ENCODE measurements at places on chromosomes 2 and 18.
A peak's percentile ranks its signal among the peaks of the same experiment; 100 is the strongest.

DNA sequence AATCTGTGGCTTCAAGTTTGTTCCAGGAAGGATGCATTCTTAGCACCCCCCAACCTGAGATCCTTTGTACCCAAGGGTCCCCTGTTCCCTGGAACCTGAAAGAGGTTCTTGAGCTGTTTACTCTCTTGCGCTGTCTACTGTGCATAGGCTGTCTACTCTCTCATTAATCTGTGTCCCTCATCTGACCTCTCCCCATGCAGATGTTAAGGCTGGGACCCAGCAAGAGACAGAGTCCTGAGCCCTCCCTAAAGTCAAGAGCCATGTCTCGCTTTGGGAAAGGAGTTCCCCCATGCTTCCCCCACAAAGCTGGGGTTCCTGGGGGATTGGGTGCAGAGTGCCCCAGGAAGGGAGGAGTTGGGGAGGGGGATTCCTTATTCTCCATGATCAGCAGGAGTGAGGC, 312.9 kb downstream of the CYP26B1 start:
- no peak for DNase-seq

GRCh38 chr18:74935434-74935833, 273.5 kb downstream of the PTGR3 start:
- DNase-seq = no peak

GRCh38 chr2:94987074-94988020, 38.2 kb upstream of the MAL start:
- DNase-seq = no peak

GRCh38 chr2:205596581-205596980, 85.7 kb upstream of the NRP2 start:
- no peak for DNase-seq

- DNase-seq = no peak
Measured at GRCh38 chr18:10518595-10519255, 7.1 kb upstream of the NAPG start.

DNA sequence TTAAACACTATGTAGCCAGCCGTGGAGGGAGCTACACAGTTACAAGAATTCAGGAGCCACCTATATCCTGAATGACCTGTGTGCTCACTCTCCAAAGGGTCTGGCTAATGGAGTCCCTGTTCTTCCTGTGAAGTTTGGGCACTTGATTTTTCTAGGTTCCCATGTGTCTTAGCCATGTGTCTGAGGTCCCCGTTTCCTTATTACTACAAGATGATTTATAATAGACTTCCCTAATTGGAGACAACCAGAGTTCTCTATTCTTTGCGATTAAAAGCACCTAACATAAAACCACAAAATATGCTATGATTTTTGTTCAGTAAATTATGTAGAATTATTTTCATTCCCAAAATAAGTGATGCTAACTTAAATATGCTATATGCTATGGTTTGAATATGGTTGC, 83.4 kb downstream of the PDK1 start:
- no peak for DNase-seq

- no peak for DNase-seq
Measured at GRCh38 chr18:78770823-78771139, 208.8 kb upstream of the SALL3 start.

GRCh38 chr18:66676699-66677098, 72.8 kb upstream of the CDH19 start:
- DNase-seq = no peak

DNA sequence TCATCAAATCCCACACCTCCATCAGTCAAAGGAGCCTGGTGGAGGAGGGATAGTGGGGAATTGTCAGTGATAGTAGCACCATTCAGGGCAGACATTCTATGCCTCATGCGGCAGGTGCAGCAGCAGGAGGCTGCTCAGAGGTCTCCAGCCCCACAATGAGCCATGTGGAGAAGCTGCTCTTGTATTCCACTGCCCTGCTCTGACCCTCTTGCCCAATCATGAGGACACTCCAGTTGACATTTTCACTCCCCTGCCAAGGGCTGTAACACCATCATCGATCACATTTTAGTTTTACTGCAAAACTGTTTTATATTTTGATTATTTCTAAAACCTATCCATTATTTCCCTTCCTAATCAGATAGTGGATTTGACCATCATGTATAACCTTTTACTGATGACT, 487.6 kb upstream of the KLHL29 start:
- no peak for DNase-seq

- peak; percentile 54 for DNase-seq
Measured at GRCh38 chr18:48345596-48345995, 63.6 kb downstream of the ZBTB7C start.

GRCh38 chr2:207296265-207296948, 130.7 kb upstream of the KLF7 start:
- DNase-seq = no peak

- no peak for DNase-seq
Measured at GRCh38 chr2:101041413-101041812, 39.3 kb downstream of the RPL31 start.

GRCh38 chr2:6694555-6694954, 171.2 kb downstream of the CMPK2 start:
- DNase-seq = no peak

- no peak for DNase-seq
Measured at GRCh38 chr2:12284037-12284436, 432.7 kb upstream of the TRIB2 start.

DNA sequence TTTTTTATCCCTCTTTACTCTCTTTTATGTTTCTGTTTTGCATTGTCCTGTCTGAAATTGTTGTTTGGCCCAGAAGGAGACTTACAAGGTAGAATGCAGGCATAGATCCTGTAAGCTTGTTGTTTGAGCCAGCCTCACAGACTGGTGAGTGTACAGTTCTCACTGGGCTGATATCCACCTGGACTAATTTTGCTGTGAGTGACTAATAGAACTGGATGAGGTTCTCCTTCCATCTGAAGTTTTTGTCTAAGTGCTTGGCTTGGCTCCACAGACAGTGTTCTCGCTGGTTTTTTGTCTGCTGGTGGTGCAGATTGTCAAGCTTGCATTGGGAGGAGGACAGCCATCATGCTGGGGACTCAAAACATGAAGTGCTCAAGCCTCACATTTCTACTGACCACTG, 495.7 kb downstream of the TSN start:
- DNase-seq = no peak

DNA sequence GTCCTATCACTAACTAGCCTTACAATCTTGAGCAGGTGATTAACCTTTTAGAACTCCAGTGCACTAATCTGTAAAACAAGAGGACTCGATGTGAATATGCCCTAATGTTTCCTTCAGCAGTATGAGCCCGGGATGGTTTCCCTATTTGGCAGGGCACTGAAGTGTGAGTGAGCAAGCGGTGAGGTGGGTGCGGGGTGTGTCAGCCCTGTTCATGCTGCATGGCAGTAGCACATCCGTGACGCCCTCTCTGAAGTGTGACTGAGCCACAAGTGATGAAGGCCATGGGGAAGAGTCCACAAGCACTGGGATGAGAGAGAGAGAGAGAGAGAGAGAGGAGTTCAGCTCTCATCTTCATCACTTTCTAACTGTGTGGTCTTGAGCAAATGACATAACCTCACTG, 168.7 kb downstream of the SETBP1 start:
- no peak for DNase-seq

DNA sequence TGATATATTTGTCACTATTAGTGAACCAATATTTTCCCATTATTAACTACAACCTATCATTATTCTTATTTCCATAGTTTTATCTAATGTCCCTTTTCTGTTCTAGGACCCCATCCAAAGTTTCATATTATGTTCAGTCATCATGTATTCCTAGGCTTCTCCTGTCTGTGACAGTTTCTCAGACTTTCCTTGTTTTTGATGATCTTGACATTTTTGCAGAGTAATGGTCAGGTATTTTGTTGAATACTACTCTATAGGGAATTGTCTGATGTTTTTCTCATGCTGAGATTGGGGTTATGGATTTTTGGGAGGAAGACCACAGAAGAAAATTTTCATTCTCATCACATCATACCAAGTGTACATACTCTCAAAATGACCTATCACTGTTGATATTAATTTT, 684.6 kb downstream of the PLCL1 start:
- DNase-seq = no peak

DNA sequence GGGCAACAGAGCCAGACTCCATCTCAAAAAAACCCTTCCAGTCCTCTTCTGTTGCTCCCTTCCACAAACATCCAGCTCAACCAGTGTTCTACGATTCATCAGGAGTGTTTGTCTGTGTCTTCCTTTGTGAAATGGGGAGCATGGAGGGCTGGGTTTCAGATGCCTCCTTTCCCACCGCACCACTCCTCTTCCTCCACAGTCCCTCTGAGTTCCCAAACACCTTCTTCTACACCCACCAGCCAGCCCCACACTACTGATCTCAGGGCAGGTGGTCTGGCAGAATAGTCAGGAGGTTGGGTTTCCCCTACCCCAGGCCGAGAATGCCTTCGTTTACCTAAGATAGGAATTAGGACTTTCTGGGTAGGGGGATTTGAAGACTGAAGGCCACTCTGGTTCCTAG, 36.9 kb downstream of the NGEF start:
- DNase-seq = no peak

DNA sequence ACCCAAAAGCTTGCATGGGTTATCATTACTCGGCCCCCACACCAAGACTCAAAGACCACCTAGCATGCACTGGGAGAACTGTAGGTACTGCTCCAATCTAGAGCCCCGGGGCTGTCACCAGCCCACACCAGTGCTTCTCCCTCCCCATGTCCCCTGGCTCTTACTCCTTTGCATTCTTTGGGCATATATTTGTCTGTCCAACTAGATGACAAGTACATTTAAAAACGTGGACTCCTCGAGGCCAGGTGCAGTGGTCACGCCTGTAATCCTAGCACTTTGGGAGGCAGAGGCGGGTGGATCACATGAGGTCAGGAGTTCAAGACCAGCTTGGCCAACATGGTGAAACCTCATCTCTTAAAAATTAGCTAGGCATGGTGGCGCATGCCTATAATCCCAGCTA, 7.8 kb downstream of the AFG3L2 start:
- DNase-seq = no peak

DNA sequence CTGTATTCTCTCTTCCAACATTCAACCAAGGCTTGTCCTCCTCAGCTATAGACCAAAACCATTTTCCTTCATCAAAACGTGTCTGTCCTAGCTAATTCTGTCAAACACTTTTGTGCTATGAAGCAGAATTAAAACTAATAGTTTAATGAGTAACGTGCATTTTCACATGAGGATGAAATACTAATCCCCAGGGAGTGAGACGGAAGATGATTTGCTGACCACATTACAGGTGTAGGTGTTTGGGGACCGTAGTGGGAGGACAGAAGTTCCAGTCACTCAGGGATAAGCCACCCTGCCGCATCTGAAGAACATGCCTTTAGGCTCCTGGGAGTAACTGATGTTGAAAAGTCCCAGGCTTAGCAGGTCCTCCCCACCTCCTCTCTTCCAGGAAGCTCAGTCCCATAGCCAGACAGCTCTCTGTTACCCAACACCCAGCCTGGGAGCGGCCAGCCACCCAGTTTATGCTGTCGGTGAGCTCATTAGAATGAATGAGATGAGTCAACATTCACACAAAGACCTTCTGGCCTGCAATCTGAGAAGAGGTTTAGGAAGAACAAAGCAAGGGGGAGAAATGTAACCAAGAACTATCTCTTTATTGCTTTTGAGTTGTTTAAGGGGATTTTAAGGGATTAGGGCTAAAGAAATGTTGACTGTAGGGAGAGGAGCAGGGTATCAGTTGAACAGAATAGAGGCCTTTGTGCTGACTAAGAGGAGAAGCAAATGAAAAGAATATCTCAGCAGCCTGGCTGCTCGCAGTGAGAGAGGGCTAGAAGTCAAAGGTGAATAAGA, 122.5 kb downstream of the FOXI3 start:
- DNase-seq = no peak

DNA sequence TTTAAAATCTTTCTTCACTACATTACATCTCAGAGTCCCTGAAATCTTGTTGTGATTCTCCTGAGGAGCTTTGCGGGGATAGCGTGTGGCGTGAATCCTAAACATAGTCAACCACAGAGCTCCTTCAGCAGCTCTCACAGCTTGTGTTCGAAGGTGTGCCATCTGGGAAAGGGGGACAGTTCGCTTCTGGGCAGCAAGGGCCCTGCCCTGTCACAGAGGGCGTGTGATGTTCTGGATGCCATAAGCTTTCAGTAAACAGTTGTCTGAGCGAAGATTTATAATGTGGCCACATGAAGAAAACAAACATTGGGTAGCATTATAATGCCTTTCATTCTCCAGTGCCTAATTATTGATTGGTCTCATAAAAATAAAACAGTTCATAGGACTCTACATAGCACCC, 172.5 kb downstream of the MYO1B start:
- DNase-seq = no peak

GRCh38 chr2:69227716-69228115, 159.3 kb downstream of the GFPT1 start:
- DNase-seq = peak; percentile 48

DNA sequence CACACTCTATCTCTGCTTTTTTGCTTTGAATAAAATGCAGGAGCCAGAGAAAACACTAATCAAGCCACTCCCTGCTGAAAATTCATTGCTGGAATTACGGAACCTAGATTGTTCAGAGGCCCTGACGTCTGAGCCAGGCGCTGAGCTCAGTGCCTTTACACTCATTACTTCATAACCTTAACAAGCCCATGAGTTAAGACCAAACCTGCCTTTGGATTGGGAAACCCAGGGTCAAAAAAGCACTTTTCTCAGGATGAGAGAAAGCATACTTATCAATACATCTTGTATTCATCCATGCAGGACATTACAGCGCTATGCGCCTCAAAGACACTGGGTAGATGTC, 762 bp downstream of the INO80C start:
- DNase-seq = peak; percentile 53

GRCh38 chr2:28414583-28414982, 21.9 kb downstream of the FOSL2 start:
- no peak for DNase-seq

GRCh38 chr2:46142546-46143428, 154.4 kb upstream of the EPAS1 start:
- no peak for DNase-seq

DNA sequence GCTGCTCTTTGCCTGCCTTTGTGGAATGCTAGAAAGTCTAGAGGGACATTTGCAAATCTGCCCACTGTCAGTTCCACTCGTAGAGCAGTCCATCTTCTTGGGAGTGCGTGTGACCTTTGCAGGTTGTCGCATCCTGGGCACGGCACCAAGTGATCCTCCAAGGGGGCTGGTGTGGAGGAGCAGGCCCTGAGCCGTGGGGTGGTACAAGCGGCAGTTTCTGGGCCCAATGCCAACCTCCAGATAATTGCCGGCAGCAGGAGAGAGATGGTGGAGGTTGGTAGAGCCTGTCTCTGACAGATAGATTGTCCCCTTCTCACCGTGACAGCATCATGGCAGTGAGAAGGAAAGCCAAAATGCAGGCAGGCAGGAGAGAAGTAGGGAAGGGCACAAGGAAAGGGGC, 150.7 kb upstream of the SLC14A2 start:
- DNase-seq = no peak

- no peak for DNase-seq
Measured at GRCh38 chr2:121925466-121925865, 170.0 kb downstream of the TSN start.
